HCT116 (cell line): ENCODE measurements at places on chromosomes 5 and 9.

GRCh38 chr5:78650531-78650930 is 2.0 kb upstream of the LHFPL2 start:
- DNase-seq: no peak

- DNase-seq: no peak
Measured at GRCh38 chr9:19155106-19155935, 28.0 kb upstream of the PLIN2 start.

GRCh38 chr5:42880496-42881150 is 68.9 kb upstream of the SELENOP start:
- no peak for DNase-seq

GRCh38 chr9:18682907-18683306 is 209.0 kb downstream of the ADAMTSL1 start:
- DNase-seq: no peak

DNA sequence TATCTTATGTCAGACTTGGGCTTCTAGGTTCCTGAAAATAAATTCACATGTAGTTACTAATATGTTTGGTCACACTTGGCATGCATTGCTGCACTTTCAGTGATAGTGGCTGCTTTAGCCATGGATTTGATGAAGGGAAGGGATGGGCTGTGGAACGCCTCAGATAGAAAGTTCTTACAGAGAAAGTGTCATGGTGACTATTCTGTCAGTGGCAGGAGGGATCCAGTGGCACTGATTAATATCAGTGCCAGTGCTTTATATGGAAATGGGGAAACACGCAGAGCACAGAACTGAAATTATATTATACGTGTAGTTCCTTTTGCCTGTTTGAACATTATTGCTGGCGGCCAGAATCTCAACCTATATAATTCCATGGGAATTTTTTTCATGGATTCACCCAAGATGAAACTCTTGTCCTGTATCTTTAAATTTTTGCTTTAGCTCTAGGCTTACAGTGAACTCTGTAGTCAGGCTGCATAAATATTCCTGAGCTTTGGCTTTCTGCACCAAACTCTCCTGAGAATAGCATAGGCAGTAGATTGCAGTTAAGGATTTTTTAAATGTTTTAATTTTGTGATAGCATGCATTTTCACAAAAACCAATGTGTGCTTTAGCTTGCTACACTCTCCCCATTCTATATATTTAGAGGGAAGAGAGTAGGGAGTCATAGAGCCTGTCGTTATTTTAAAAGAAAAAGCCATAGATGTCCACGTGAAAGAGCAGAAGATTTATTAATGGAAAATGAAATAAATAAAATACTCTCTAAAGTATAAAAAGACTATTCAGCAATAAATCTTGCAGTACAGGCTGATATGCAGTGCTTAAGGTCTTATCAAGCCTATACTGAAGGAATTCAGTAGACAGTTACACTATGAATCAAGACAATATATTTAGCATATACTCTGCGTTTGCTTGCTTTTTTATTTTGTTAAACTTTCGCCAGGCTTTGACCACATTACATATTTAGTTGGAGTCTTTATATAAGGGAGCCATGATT is 98.7 kb downstream of the EDIL3 start:
- no peak for DNase-seq

GRCh38 chr9:121278477-121279261 is 10.7 kb downstream of the GSN start:
- DNase-seq: peak; percentile 59

DNA sequence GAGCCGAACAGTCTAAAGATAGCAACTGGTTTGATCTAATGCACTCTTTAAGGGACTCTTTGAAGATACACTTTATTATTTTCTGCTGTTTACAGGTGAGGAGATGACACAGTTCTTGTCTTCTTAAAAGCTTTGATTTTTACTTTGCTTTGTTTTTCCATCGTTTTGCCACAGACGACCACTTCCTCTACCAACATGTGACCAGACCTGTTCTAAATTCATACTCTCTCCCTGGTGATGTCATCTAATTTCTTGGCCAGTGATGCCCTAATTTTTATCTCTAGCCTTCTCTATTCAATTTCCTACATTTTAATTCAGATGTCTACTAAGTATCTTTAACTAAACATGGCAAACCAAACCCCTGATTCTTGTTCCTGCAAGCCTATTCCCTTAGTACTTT is 583.4 kb upstream of the ITGA1 start:
- no peak for DNase-seq

GRCh38 chr5:34632807-34633422 is 23.2 kb upstream of the RAI14 start:
- DNase-seq: no peak

DNA sequence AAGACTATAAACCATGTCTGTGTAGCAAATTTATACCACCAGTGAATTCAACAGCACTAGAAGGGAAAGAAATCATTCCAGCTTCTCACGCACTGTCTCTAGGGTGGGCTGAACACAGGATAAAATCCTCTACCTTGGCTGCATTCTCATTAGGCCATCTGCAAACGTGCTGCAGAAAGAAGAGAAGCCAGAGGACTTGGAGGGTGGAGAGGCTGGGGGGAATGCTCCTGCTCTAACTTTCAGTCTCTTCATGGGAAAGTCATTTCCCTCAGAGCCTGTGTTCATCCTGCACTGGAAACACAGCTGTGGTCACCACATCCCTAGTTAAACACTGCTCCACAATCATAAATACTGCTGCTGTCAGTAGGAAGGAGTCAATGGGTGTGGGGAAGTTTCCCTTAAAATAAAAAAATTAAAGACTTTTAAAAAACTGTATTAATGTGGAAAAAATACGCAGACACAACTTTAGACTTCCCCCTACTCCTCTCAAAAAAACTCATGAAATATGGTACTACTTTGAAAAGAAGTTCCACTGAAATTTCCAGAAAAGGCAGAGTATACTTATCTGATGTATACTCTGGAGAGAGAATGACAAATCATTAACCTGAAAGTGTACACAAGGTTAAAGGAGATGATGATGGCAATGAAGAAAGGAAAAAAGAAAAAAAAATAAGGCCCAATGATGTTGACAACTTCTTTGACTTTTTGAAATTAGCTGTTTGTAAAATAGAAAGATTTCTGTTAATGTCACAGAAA is 46.8 kb downstream of the LHFPL2 start:
- no peak for DNase-seq

DNA sequence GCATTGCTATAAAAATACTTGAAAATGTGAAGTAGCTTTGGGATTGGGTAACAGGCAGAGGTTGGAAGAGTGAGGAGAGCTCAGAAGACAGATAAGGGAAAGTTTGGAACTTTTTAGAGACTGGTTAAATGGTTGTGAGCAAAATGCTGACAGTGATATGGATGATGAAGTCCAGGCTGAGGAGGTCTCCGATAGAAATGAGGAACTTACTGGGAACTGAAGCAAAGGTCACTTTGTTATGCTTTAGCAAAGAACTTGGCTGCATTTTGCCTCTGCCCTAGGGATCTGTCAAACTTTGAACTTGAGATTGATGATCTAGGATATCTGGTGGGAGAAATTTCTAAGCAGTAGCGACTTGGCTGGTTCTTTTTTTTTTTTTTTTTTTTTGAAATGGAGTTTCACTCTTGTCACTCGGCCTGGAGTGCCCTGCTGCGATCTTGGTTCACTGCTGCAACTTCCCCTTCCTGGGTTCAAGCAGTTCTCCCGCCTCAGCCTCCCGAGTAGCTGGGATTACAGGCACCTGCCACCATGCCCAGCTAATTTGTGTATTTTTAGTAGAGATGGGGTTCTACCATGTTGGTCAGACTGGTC is 998.9 kb downstream of the TLE1 start:
- no peak for DNase-seq

- DNase-seq: no peak
Measured at GRCh38 chr5:81506378-81506777, 112.4 kb upstream of the ACOT12 start.

DNA sequence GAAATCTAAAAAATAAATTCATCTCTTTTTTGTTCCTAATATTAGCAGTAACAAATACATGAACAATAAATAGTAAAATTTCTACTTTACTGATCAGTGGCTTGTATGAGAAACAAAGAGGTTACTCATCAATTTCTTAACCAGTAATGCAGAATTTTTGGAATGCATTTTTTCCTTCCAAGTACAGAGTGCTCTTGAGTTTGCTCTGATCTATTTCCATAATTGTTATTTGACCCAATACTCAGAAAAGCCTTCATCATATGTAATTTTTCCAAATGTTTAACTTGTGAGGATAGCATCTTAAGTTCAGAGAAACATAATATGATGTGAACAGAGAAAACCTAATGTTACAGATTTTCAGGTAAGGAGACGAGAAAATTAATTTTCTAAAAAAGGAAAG is 47.3 kb downstream of the FBN2 start:
- no peak for DNase-seq

- no peak for DNase-seq
Measured at GRCh38 chr9:123000371-123001068, 32.9 kb upstream of the GPR21 start.

DNA sequence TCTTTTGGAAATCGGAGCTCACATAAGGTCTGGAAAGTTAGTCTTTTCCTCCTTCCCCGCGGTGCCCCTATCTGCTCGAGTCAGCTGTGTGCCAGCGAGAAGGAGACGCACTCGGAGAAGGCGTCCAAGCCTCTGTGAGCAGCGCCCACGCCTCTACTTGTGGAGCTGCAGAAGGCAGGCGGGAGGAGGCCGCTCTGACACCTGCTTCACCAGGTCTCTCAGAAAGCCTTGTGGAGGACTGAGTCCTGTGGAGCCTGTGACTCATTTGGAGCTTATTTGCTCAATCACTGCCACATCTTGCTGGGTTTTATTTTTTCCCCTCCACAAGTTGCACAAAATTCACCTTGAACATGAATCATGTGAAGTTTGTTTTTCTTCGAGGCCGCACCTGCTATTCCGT is 117.5 kb downstream of the IRX2 start:
- no peak for DNase-seq

DNA sequence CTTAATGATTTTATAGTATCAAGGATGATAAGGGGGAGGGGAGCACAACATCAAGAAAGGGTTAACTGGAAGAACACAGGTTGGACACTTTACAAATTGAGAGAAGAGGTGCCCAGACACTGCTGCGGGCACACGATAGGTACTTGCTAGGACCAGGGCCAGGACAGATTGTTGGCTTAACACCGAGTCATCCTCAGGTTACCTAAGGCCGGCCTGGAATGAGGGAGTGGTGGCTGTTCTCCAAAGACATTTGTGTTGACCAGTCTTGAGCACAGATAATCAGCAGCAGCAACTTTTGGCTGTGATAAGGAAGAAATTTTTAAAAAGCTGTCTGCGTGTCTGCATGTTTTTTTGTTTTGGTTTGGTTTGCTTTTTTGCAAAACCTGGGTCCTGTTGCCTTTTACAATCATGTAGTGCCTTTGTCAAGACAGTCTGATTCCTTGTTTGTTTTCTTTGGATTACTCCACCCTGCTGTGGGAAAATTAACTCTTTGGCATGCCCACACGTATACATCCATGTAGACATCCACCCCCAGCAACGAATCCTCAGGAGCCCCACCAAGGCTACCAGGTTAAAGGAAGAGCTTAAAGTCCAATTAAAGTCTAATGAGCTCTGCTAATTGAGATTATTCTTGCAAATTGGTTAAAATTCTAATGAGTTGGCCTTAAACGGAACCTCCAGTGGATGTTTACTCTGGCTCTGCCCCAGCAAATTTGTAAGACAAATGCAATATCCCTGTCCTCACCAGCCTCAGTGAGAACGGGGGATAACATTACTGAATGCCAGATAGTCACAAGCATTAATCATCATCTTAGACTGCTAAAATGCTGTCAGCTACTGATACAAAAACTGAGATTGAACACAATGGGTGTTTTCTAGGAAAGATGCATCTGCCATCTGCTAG is 382.3 kb downstream of the ACTL7B start:
- no peak for DNase-seq

- DNase-seq: no peak
Measured at GRCh38 chr5:16700081-16700480, 83.3 kb upstream of the RETREG1 start.

- no peak for DNase-seq
Measured at GRCh38 chr5:60538426-60538825, 161.5 kb downstream of the DEPDC1B start.

DNA sequence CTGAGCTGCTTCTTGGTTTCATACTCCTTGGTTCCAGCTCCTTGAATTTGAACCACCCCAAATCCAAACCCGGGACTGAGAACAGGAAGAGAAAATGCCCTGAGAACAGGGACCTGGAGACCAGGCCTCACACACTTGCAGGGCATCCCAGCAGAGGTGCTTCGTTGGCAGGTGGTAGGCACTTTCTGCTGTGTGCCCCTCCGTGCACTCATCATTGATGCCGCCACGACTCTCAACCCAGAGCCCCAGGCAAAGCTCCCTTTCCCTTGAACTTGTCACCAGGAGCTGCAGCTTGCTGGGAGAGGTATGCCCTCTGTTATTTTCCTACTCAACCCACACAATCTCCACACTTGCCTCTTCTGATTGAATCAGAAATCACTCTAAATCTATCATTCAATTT is 217.8 kb upstream of the IRX1 start:
- no peak for DNase-seq

- no peak for DNase-seq
Measured at GRCh38 chr5:145162626-145163025, 672.5 kb downstream of the PRELID2 start.

DNA sequence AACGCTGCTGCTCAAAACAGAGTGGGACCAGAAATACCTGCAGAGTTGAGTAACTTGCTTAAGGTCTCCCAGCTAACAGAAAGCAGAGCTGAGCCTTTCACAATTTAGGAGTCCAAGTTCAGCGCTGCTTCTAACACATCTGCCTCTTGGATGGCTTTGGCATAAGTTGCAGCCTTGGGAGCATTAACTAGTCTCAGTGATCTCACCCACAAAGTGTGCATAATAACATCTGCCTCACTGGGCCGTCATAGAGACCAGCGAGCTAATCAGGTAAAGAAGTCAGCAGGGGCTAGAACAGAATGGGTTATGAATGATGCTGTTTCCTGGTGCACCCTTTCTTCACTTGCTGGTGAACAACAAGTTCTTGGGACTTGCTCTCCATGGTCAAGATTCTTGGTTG is 36.5 kb downstream of the WWC1 start:
- no peak for DNase-seq

DNA sequence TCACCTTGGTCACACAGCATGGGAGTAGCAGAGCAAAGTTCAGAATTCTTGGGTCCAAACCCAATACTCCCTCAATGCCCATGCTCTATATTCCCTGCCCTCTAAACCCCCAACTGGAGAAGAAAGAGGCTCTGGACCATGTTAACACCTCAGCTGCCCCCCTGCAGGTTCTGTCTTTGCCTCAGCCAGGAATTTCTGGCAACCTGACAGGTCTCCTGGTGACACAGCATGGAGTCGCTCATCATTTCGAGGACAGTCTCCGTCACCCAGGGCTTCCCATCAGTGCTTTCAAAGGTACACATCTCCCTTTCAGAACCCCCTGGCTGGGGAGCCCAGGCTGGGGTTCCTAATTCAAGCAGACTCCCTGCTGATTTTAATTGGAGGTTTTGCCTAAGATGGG is 189.5 kb downstream of the BRINP1 start:
- no peak for DNase-seq

DNA sequence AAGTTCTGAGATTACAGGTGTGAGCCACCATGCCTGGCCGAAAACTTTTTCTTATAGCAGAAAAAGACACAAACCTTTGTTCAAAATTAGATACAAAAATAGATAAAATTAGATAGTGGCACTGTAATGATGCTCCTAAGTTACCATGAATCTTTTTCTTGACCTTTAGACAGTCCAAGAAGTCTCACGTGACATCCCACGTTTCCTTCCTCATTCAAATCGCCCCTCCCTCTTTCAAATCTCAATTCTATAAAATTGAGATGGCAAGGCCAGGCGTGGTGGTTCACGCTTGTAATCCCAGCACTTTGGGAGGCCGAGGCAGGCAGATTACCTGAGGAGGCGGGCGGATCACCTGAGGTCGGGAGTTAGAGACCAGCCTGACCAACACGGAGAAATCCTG is 7.7 kb upstream of the ZCCHC10 start:
- no peak for DNase-seq

GRCh38 chr9:137411645-137412380 is 11.1 kb downstream of the EXD3 start:
- peak; percentile 75 for DNase-seq
